ENCODE measurements at places on chromosomes 4 and X.

DNA sequence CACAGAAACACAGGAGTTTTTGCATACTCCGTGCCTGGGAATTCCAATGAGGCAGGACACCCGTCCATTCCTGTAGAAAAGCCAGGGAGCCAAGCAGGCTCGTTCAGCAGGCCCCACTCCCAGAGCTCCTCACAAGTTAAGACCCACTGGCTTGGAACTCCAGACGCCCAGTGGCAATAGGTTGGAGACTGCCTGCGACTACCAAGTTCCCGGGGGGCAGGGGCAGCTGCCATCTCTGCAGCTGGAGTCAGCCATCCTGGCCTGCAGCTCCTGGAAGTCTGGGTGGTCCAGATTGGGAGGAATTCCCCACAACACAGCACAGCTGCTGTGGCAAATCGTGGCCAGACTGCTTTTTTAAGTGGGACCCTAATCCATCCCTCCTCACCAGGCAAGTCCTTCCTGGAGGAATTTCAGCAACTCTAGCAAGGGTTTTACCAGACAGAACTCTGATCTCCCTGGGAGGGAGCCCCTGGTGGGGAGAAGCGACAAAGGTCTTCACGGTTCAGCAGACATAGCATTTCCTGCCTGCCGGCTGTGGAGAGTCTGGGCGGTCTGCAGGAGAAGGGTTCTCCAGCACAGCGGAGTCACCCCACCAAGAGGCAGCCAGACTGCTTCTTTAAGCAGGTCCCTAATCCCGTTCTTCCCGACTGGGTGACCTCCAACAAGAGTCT lies 231.9 kb downstream of the STPG2 start:
- no peak for DNase-seq

DNA sequence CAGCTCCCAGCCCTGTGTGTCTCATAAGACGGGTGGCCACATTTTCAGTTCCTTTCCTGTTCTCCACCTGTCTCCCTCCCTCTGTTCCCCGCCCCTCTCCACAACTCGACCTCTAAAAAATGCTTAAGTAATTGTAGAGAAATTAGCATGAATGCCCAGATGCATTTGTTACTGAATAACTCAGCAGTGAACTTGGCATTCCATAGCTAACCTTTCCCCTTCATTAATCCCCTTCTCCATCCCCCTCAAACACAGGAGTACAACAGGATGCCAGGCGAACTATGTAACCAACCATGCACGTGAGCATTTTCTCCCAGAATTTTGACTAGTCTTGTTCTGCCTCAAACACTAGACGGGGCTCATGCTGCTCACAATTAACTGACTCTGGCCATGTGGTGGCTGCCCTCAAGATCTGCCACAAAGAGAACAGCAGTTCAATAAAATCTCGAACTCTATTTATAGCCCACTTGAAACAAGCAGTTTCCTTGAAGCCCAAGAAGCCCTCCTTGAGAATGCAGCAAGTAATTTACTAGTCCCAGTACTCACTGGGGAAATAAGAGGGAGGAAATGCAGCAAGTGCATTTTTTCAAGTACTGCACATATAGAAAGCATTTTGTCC lies 351.2 kb downstream of the ARHGAP24 start:
- DNase-seq, result no peak

DNA sequence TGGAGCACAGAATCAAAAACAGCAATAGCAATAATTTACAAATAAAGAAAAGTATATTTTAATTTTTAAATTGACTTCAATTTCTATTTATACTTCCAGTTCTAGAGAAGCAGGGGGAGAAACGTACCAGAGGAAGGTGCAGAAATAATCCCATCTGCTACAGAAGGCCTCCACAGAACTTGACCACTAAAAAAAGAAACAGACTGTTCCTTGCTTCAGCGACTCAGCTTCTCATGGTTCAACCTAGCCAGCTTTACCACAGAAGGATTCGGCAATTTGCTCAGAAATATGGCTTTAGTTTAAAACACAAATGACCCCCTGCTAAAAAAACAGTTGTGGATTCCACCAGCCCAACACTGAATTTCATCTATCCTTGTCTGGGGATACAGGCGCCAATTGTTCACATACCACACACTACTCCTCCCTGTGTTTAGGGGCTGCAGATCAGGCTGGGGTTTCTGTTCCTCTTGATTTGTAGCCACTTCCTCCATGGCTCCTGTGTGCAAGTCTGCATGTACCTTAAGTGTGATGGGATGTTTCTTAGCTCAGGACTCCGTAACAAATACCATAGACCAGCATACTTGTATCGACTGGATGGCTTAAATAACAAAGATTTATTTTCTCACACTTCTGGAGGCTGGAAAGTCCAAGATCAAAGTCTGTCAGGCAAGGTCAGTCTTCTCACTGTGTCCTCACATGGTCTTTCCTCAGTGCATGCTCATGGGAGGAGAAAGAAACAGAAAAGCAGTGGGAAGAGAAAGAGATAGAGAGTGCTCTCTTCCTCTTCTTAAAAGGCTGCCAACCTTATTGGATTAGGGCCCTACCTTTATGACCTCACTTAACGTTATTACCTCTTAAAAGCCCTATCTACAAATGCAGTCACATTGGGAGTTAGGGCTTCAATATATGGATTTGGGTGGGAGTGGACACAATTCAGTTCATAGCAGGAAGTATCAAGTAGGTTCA lies 79.1 kb downstream of the AMOT start:
- DNase-seq, result no peak

- no peak for DNase-seq
Measured at GRCh38 chrX:154727418-154727817, 23.5 kb downstream of the GAB3 start.

DNA sequence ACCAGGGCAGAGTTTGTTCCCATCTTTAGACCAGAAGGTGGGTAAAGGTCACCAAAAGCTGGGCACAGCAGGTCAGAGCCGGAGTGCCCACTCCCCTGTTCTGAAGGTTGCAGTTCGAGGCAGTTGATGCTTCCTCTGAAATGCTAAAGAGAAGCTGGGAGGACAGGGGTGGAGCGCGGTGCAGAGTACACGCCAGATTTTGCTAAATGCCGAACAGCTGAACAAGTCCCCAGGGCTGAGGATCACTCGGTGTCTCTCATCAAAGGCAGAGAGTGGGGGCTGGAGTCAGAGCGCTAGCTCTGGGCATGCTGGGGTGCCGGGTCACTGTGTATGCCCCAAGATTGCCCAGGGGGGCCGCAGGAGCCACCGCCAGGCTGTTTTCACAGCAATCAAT lies 197.0 kb downstream of the BCOR start:
- DNase-seq, result no peak

Measured in activated naive CD4-positive, alpha-beta T cell treated with Interleukin-2 at 50 U/mL for 16 hours (primary cell).